Posterior vena cava (tissue), 2 donors: ENCODE measurements at places on chromosomes 1 and 21. TPM values are rescaled to one million over a fixed set of nuclear protein-coding genes. Genes with fewer than 3 reads are reported as not detected.

HUNK gene
- 11.8 TPM for total RNA-seq

TOR3A gene
- total RNA-seq, result 13.0 TPM

DNA sequence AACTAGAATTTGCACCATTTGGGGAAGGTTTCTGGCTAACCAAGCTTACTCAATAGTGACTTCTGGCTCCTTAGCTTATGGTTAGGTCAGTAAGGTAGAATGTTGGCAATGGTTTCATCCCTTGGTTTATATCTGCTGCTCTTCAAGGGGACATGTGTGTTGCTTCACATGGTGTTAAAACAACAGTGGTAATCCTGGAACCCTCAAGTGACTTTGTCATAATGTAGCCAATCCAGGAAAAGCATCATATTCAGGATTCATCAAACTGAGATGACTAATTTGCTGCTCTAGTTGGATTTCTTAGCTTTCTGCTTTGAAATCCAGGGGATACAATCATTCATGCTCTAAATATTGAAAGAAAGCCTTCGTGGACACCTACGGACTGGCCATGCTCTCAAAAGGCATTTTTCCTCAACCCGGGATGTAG lies 108.7 kb downstream of the RGL1 start:
- DNase-seq, result no peak

GRCh38 chr1:35062518-35063196 lies 16.5 kb upstream of the ZMYM1 start:
- DNase-seq, result no peak

- no peak for DNase-seq
Measured at GRCh38 chr1:228122921-228123441, 13.9 kb upstream of the MRPL55 start.

YOD1 gene
- total RNA-seq, result 6.6 TPM

REG4 gene
- not detected for total RNA-seq

GRCh38 chr21:42641311-42642218 lies 11.9 kb upstream of the PDE9A start:
- peak; percentile 69 for DNase-seq

GRCh38 chr1:46442317-46443161 lies 47.1 kb upstream of the DMBX1 start:
- DNase-seq, result peak; percentile 92

DNA sequence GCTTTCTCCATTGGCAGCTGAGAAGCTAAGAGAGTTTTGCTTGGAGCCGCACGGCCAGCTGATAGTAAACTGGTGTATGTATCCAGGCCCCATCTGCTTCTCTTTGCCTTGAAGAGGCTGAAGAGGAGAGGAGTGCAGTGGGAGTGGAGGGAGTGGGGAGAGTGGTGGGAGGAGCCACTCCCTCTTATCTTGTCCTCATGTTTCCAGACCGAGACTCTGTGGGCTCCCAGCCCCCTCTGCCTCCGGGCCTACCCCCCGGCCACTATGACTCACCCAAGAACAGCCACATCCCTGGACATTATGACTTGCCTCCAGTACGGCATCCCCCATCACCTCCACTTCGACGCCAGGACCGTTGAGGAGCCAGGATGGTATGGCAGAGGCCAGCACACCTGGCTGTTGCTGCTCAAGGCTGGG lies 6.0 kb upstream of the LRRC71 start:
- DNase-seq, result no peak

DNA sequence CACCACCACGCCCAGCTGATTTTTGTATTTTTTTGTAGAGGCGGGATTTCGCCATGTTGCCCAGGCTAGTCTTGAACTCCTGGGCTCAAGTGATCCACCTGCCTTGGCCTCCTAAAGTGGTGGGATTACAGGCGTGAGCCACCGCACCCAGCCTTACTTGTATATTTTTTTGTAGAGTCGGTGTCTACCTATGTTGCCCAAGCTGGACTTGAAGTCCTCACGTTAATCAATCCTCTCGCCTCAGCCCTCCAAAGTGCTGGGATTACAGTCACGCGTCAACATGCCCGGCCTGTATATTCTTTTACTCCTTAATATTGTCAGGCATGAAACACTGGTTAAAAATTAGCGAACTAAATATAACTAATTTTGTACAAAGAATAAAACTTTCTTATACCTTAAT lies 5.5 kb upstream of the TOMM20 start:
- DNase-seq, result no peak

GRCh38 chr1:181504399-181504842 lies 21.1 kb downstream of the CACNA1E start:
- no peak for DNase-seq

OR2T11 gene
- total RNA-seq, result not detected

DNA sequence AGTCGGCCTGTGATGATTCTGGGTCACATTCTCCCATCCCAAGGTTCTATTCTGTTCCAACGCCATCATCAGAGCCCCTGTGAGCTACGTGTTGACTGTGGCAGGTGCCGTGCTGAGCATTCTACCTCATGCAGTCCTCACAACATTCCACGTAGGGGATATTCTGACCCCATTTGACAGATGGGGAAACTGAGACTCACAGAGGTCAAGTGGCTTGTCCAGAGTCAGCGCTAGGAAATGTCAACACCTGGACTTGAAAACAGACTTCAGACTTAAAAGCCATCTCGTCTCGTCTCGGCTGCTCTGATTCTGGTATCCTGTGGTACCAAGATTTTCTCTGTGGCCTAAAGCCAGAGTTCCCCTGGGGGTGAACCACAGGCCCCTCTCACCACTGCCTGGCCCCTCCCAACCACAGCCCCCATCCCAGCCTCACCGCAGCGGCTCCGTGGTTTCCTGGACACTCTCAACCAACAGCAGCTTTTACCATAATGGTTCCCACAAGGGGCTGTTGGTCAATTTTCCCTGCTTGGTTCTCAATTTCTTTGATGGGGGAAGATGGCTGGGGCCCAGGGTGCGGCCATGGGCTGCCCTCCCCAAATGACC lies 39.6 kb downstream of the SDC3 start:
- DNase-seq, result no peak

- peak; percentile 94 for DNase-seq
Measured at GRCh38 chr1:159900086-159900680, at the start of gene CFAP45. CFAP45 (minus strand) TSS chr1:159900165; CDS start chr1:159900098, 67 bp downstream.

GRCh38 chr1:40806731-40807695 lies 23.4 kb downstream of the KCNQ4 start:
- DNase-seq, result no peak

- DNase-seq, result no peak
Measured at GRCh38 chr21:44027607-44028286, 15.6 kb downstream of the TRAPPC10 start.

CHRM3 gene
- total RNA-seq, result 1.4 TPM

DNA sequence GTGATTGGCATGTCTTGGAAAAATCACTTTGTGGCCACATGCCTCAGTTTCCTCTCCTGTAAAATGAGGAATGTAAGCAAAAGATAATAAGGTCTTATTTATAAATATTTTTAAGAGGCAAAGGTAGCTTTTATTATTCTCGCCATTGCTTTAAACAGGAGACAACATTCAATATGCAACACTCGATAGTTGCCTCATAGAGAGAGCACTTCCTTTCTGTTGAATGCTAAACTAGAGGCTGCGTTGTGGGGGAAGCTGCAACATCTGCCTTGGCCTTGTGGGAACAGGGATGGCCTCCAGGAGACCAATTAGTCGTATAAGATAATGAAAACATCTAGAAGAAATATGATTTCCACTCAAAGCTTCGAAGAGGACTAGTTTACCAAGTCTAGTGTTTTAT lies 3.5 kb downstream of the OSCP1 start:
- DNase-seq, result no peak

DNA sequence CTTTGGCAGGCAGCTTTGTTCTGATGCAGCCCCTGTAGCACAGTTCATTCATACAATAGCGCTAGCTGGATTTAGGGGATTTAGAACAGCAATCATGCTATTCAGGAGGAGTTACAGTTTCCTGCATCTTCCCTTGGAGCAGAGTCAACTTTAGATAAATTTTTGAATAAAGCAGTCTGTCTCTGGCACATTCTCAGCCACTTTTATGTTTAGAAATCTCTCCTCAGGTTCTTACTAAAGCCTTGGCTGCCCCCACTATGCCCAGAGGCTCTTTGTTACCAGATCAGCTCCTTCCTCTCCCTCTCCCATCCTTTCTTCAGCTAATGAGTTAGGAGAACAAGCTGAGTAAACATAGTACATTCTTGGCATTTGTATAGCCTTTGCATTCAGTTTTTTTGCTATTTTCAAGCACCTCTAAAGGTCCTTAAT lies 17.0 kb upstream of the PIGC start:
- no peak for DNase-seq

GRCh38 chr1:231883382-231883781 lies 256.8 kb downstream of the DISC1 start:
- no peak for DNase-seq

GRCh38 chr21:41138711-41139110 lies 29.2 kb upstream of the BACE2 start:
- peak; percentile 52 for DNase-seq

C1orf185 gene
- not detected for total RNA-seq

GUCA2B gene
- not detected for total RNA-seq

DNA sequence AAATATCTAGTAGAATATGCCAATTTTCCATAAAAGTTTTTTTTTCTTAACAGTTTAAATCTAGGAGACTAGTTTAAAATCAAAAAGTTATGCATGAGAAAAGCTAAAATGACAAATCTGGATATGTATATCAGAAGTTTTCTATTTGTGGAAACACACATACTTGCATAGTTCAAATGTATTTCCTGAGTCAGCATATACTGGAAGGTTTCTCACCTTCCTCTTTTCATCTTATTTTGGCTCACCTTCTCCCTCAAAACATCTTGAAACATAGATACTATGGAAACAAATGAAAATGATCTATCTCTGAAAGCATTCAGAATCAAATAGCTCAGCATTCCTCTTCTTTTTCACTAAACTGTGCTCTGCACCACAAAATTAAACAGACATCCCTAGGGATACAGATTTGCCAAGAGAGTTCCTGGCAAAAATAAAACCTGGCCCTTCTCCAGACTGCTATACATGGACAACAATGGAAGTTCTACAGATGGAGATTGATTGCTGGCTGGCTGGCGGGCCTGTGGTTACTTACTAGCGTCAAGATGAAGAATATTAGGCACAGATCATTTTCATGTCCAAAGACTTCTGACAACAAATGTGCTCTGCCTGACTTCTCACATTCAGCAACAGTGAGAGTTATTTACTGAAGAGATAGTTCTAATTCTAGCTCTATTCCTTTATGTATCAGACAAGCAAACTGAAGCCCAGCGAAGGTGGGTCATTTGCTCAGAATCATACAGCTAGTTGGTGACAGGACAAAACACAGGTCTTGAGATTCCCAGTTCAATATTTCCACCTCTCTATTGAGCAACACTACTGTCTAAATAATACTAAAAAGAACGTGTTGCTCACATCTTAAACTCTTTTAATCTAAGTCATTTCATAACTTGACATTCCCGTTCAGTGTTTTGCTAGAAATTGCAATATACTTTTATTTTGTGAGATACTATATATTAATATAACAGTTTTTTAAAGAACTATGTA lies 26.6 kb downstream of the DIPK1A start:
- peak; percentile 84 for DNase-seq
